COR-L47 (cell line): ENCODE measurements at places on chromosomes 4 and X.

DNA sequence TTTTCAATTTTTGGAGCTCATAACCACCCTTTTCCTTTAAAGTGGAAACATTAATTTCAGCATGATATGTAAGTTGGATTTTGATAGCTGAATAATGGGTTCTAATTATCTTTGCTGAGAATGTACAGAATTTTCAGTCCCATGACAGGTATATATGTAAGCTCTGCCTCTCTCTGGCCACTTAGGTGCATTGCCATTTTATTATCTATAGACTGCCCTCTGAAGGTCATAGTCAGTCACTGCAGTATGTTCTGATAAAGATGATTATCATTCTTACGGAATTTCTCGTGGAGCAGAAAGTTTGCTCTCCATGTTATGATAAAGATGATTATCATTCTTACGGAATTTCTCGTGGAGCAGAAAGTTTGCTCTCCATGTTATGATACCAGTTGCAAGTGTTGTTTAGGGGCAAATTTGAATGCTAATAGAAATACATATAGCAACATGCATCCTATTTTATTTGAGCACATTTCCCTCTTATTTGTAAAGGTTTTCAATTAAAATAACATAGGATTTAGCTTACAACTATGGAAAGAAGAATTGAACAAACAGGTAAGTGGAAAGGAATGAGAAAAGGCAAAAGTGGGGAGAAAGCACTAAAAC, 10.4 kb downstream of the AFP start:
- DNase-seq: peak; percentile 66

GRCh38 chr4:52919461-52919860, 57.3 kb downstream of the RASL11B start:
- no peak for DNase-seq

DNA sequence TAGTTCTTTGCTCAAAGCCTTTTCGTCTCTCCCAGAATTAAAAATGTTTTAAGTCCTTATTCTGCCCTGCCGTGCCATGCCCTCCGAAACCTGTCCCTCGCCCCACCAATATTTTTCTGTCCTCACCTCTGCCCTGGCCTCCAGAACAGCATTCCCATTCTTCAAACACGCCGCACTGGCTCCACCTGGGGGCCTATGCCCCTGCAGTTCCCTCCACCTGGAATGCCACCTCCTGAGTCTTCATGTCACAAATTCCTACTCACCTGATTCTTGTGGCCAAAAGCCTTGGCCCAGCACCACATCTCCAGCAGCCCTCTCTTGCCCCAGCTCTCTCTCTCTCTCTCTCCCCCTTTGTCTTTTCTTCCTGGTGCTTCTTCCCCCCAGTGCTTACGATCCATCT, 91.6 kb downstream of the APBB2 start:
- no peak for DNase-seq

DNA sequence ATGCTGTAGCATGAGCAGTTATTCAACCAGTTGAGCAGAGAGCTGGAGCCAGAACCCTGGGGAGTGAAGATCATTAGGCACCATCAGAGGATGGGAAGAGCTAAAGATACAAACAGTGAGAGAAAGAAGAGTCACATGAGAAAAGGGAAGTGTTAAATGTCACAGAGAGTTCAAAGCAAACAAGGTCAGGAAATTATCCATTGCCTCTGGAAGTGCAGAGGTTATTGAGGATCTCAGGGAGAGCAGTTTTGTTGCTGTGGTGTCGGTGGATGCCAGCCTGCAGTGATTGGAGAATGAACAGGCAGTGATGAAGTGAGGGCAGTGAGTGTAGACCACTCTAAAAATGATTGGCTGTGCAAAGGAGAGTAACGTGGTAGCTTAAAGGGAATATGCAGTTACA, 17.7 kb downstream of the SPARCL1 start:
- DNase-seq: no peak

- DNase-seq: no peak
Observed at GRCh38 chrX:150270622-150271021, 92.5 kb upstream of the MAMLD1 start.

GRCh38 chr4:127559981-127560380, 72.8 kb upstream of the INTU start:
- no peak for DNase-seq

DNA sequence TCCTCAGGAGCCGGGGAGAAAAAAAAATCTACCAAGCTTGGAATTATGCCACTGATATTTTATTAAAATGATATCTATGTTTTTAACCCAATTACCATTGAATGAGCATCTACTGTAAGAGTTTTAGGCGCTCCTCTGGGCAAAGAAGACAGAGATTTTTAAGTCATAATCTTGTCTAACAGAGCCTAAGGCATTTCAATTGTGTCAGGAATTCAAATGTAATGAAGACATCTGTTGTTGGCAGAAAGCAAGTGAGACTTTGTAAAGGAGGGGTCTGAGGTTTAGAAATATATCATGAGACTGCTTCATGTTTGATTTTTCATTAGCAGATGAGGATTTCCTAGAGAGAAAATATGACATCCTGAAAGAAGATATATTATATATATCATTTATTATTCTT, 1158.1 kb downstream of the FSTL5 start:
- no peak for DNase-seq

DNA sequence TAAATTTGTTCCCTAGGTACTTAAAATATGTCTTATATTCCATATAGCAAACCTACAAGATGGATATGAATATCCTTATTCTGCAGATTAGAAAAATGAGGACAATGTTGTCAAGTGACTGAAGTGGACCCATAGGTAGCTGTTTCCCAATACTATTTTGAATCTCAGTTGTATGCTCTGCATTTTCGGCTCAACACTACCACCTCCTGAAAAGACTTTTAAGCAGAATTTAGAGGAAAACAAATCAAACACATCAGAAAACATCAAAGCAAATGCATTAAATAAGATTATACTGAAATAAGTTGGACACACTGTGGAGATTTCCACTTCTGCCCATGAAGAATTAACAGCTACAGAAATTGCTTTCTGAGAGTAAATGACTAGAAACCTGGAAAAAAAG, 488.7 kb downstream of the TRIML1 start:
- no peak for DNase-seq

- DNase-seq: no peak
Observed at GRCh38 chr4:151643564-151643963, 117.2 kb downstream of the GATB start.

DNA sequence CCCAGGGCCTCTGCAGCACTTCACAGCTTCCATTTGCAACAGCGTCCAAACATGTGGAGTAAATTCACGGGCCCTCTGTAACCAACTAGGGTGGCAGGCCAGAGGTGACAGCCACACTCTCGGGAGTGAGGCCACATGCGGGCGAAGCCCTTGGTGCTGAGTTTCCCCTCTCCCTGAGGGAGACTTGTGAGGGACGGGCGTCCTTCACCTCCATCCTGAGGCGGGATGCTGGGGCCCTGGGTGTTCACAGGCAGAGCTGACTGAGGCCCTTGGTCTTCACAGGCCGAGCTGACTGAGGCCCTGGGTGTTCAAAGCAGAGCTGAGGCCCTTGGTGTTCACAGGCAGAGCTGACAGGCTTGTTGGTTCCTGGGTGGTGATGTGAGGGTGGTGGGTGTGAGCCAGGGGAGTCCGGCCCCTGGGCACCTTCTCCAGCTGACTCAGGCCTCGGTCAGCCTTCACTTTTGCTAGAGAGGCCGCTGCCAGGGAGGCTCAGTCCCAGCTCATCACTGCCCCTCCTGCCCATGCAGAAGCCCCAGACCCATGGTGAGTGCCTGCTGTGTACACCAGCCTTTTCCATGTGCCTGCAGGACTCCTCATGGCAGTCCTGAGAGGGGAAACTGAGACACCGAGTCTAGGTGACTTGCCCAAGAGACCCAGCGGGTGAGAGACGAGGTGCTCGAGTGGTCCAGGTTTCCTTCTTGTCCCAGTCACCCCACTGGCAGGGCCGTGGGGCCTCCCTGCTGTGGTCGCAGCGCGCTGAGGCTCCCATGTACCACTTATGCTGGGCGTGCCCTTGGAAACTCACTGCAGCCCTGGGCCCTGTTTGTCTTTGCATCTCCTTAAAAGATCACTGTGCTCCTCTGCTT, 8.5 kb downstream of the WFS1 start:
- no peak for DNase-seq

DNA sequence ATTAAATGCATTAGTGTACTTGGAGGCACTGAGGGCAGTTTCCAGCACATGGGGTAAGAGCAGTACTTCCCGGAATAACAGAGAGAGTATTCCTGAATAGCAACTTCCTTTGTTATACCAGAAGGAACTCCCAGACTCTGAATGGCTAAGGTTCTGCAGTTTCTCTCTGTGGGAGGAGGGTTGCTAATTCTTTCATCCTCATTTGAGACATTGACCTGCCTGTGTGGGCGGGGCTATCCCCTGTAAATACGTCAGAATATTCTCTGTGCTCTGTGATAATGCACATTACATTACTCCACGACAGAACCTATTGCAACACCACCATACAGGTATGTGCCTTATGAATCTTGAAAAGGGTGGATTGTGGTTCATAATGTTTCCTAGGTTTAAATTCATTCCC, 52.7 kb downstream of the SPINK2 start:
- no peak for DNase-seq

GRCh38 chrX:39581411-39581810, 516.3 kb downstream of the BCOR start:
- DNase-seq: no peak

GRCh38 chr4:83252782-83253405, 31.7 kb downstream of the COQ2 start:
- peak; percentile 67 for DNase-seq

GRCh38 chr4:4416981-4417380, 30.1 kb downstream of the NSG1 start:
- no peak for DNase-seq

GRCh38 chr4:181319629-181320028, 923.6 kb upstream of the TENM3 start:
- DNase-seq: no peak

DNA sequence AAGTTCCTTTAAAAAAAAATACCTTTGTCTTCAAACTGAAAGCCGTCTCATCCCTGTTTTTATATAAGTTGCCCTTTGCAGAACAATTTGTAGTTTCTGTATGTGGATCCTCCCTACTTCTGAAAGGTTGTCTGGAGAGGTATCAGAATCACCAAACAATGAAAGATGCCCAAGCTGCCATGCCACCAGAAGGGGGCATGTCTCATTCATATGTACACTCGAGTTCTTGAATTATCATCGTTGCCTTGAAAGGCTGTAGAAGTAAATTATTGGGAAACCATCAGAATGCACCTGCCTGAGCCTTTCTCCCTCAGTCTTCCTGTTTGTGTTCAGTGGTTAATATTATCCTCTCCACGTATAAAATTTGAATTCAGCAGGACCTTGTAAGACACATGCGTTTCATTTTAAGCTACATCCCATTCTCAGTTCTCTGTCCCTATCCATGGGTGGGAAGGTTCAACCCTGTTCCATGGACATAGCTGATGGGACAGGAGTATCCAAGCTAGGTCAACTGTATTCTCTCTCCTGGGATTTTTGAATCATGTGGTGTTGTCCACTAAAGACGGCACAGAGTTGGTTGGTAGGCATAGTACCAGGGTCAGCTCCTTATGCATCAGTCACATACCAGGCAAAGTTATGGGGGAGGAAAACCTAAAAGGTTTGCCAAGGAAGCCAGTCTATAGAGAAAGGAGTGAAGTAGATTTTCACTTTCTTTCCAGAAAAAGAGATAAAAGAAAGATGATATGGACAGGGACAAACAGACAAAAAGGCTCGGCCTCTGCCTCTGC, 24.0 kb downstream of the GALNT7 start:
- DNase-seq: no peak

GRCh38 chr4:177492022-177492421, 49.8 kb upstream of the AGA start:
- DNase-seq: no peak

- no peak for DNase-seq
Observed at GRCh38 chrX:133555782-133556458, 140.6 kb upstream of the GPC4 start.
